Cardiac fibroblast (primary cell): ENCODE measurements at places on chromosomes 2 and 18.
A peak's percentile ranks its signal among the peaks of the same experiment; 100 is the strongest.

DNA sequence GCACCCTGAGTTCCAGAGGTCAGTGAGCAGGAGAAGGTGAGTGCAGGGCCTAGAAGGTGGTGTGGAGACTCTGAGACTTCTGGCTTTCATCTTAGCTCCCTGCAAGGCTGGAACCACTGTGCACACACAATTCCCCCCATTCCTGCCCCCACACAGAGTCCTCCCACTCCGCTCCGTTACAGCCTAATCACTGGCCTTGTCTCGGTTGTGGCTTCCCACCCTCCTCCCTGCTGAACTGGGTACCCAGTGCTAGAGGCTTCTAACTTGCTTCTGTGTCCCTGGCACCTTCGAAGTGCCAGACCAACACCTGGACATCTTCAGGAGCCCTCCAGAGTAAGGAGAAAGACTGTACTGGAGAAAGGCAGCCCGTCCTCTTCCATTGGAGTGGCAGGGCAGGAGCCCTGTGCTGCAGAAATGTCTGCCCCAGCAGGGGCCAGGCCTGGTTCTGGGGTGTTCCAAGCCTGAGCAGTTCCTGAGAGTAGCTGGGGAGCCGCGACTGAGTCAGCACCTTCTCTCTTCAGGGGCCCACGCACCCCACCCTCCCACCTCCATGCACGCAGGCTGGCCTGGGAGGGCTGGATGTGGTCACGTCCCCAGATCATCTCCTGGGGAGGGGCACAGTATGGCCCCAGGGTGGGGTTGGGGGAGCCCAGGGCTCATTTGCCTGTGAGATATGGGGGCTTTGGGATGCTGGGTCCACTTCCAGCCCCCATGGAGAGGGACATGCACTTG, 23.4 kb downstream of the CROCC2 start:
- DNase-seq, result no peak

- DNase-seq, result peak; percentile 51
These were observed 571.3 kb upstream of the CNTNAP5 start for GRCh38 chr2:123453772-123454171.

- DNase-seq, result no peak
These were observed 55.2 kb upstream of the CXCR4 start for GRCh38 chr2:136173126-136173525.

DNA sequence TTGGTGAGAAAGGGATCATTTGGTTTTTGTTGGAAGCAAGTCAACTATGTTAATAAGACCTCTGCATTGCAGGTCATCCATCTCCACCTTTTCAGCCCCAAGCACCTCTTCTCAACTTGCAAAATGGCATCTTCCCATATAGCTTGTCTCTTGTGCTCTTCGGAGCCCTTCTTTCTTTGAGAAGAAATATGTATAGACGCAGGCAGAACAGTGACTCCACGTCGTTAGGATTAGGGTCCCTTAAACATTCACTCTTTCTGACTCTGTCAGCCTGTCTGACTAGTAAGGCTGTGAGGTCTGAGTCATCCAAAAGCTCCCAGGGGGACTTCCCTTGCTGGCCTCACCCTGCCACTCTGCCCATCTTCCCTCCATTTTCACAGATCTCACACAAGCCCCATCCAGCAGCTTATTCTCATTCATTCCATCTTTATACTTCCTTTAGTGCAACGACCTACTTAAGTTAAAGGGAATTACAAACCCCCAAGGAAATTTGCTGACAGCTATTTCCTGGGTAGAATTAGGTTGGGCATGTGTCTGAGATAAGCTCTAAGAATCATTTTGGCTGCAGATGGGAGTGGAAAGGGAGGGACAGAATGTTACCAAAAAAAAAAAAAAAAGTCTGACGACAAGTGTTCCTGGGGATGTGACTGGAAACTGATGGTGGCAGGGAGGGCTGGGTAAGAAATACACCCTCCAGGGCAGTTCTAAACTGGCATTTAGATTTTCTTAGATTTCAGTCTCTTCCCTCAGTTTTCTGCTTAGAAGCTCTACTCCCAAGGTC, 37.7 kb upstream of the MEX3C start:
- peak; percentile 67 for DNase-seq

DNA sequence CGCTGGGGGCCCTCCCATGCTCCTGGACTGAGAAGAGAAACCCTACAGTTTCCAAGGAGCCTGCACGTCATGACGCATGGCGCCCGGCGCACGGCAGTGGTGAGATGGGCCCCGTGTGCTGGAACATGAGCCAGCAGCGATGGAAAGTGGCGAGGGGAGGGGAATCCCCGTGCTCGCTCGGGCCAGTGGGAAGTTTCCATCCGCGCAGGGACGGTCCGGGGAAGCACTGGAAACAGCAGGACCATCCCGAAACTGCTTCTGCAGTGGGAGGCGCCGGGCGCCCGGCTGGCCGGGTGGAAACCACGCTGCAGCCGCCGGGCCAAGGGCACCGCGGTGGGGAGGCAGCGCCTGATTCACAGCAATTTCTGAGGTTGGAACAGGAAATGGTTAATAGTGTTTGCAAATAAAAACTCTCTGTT, 4.9 kb upstream of the PDCD1 start:
- peak; percentile 41 for DNase-seq
